Activated CD4-positive, alpha-beta T cell treated with anti-CD3 and anti-CD28 coated beads for 24 hours (primary cell): ENCODE measurements at places on chromosomes 7 and 10.

- DNase-seq: no peak
Observed at GRCh38 chr10:11468126-11468742, 143.2 kb downstream of the USP6NL start.

GRCh38 chr10:121804460-121804859 is 123.4 kb downstream of the ATE1 start:
- no peak for DNase-seq

GRCh38 chr7:82998436-82998835 is 164.2 kb downstream of the PCLO start:
- DNase-seq: no peak

DNA sequence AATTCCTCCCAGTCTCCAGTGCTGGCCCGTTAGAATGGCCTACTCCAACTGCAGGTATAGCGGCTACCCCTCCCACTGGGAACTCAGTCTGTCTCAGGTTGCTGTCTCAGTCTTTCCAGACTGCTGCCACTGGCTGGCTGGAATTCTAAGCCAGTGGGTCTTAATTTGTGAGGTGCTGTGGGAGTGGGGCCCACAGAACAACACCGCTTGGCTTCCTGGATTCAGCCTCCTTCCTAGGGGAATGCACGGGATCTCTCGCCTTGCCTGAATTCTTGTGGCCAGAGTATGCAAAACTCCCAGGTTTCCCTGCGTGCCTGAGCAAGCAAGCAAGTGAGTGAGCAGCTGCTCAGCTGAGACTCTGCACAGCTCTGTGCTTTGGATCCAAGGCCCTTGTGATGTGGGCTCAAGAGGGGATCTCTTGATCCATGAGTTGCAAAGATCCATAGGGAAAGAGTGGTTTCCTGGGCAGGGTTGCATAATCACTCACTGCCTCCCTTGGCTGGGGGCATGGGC is 41.5 kb upstream of the GPR141 start:
- DNase-seq: no peak

GRCh38 chr7:12674861-12675260 is 12.6 kb upstream of the ARL4A start:
- no peak for DNase-seq

- DNase-seq: no peak
Observed at GRCh38 chr10:46232084-46232483, 54.7 kb upstream of the ANTXRL start.

GRCh38 chr7:50926049-50926448 is 143.4 kb upstream of the GRB10 start:
- DNase-seq: no peak

GRCh38 chr7:15950299-15950698 is 263.8 kb upstream of the MEOX2 start:
- DNase-seq: no peak
